ENCODE measurements at places on chromosomes 3 and 15. TPM values are rescaled to one million over a fixed set of nuclear protein-coding genes. Genes with fewer than 3 reads are reported as not detected.

Gene ATP6V1A
- total RNA-seq, result 19.6 TPM

Gene ENTPD3
- total RNA-seq, result not detected

Gene SKOR1
- 0.03 TPM for total RNA-seq

Gene SAMMSON
- not detected for total RNA-seq

Gene SLC9A9
- total RNA-seq, result 0.07 TPM

Gene A4GNT
- total RNA-seq, result not detected

Gene CORO2B
- total RNA-seq, result 3.7 TPM

Gene STIMATE
- total RNA-seq, result 8.7 TPM

Gene HAUS2
- total RNA-seq, result 18.4 TPM

Gene THBS1
- 33.6 TPM for total RNA-seq

Gene MYH15
- 0.27 TPM for total RNA-seq

Gene AADAC
- 22.2 TPM for total RNA-seq

Gene CPN2
- total RNA-seq, result not detected

Gene DUOXA2
- not detected for total RNA-seq

Gene VPS39
- 16.6 TPM for total RNA-seq

Gene ATP13A5
- total RNA-seq, result not detected

Gene PLA2G4D
- not detected for total RNA-seq

Gene SPSB4
- total RNA-seq, result not detected

Gene GOLGA8N
- 0.96 TPM for total RNA-seq

Gene SERPINI2
- not detected for total RNA-seq

Gene NECTIN3
- 27.5 TPM for total RNA-seq

Gene P2RY13
- not detected for total RNA-seq

Gene CASR
- not detected for total RNA-seq

Gene IL17RB
- total RNA-seq, result 0.94 TPM

Gene EIF5A2
- 15.7 TPM for total RNA-seq

Gene BFSP2
- not detected for total RNA-seq

Gene ASB14
- not detected for total RNA-seq

Gene PLS1
- total RNA-seq, result 13.6 TPM

Gene ZMYND10
- 1.3 TPM for total RNA-seq

Gene TMEM44
- total RNA-seq, result 8.0 TPM

Gene PML
- 12.9 TPM for total RNA-seq

Gene MAP1A
- total RNA-seq, result 0.83 TPM

Gene POPDC2
- 0.18 TPM for total RNA-seq

Gene AGBL1
- total RNA-seq, result not detected

Gene RASGRF1
- 0.42 TPM for total RNA-seq

Gene KBTBD12
- total RNA-seq, result not detected

Gene FAM3D
- total RNA-seq, result not detected

Data from A549 treated with CpdA at 1 μM for 4 hours (cell line).